ENCODE measurements at places on chromosomes 12 and 14.

DNA sequence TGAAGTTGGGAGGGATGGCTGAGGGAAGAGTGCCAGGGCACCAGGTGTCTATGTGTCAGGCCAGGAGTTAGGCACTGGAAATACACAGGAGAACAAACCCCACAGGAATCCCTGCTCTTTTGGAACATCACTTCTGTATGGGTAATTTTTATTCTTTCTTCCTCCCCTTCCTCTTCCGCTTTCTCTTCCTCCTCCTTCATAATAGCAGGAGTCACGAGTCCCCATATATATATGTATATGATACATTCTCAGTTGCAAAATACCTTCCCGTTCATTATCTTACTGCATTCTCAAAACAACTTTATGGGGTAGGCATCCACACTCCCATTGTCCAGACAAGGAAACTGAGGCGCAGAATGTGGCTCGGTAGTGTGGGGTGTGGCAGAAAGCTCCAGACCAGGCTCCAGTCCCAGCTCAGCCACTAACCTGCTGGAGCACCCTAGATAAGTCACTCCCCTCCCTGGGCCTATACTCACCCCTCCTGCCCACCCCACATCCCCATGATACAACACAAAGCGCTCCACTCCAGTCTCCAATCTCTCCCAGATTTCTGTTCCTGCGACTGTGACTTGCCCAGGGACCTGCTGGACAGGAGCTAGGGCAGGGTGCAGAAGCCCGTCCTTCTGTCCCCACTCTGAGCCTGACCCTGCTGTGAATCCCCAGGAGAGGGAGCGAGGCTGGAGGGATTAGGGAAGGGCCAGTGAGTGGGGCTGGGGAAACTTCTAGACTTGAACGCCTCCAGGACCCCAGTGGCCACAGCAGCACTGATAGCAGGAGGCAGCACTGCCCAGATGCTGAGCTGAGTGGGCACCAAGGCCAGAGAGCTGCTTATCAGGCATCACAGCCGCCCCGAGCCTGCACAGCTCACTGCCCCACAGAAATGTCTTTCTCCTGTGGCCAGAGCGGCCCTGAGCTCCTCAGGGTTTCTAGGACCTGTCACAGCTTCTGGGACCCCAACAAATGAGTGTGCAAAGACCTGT is 1.4 kb upstream of the AQP2 start:
- DNase-seq = no peak

DNA sequence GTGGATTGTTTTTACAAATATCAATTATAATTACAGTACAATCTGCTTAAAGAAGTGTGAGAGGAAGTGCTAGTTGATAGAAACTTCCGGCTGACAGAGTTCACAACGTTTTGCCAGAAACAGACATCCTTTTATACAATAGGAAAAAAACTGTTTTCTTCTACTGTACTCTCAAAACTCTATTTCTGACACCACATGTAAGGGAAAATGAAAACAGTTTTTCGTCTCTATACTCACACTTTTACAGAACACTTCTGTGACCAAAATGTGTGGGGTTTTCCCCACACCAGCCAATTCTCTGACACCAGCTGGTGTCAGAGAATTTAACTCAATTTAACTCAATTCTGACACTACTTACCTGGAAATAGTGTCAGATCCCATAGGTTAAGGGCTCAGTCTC is 24.2 kb upstream of the HIF1A start:
- DNase-seq = no peak

GRCh38 chr14:61544448-61545330 is 150.6 kb upstream of the HIF1A start:
- DNase-seq = no peak

DNA sequence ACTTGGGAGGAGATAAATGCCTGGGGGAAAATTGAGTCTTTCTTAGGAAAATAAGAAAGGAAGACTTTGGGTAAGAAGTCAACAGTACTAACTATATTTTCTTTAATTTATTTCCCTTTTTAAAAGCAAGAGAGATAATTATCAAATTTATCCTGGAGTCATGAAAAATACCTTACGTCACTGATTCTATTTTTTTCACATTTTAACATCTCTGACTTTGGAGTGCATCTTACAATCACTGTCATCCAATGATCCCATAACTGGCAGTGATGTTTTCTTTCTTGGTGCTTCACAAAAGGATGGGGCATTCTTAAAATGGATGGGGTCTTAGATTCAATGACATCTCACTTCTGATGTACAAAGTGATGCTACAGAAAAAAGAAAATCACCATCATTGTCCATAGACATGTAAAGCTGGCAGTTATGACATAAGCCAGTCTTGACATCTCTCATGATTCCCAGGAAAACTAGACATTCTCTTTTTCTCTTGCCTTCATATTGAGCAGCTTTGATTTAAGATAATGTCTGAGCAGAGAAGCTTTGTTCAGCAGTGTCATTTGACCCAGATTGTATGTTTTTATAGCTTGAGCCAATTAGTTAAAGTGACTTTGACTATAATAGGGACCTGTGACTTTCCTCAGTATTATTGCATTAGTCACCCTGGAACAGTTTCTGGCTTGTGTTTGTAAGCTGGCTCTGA is 236.2 kb downstream of the EGLN3 start:
- no peak for DNase-seq

- no peak for DNase-seq
Observed at GRCh38 chr14:65110525-65110924, 8.2 kb upstream of the MAX start.

DNA sequence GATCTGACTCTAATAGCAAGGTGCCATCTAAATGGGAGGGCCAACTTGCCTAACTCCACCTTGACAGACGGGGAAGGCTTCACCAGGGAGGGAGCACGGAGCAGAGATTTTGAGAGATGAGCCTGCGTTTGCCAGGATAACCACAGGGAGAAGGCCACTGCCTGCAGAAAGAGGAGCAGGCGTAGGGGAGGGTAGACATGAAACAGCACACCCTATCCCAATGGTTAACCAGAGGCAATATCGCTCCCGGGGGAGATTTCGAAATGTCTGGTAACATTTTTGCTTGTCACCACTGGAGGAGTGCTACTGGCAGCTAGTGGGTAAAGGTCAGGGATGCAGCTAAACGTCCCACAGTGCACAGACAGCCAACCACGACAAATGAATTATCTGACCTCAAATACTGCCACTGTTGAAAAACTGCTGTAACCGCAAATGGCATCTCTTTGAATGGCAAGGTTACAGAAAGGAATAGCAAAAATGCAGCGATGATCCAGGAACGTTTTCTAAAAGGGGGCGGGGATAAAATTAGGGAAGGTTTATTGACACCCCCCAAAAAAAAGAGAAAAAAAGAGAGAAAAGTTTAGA is 126.0 kb upstream of the ATF7IP start:
- no peak for DNase-seq

- DNase-seq = no peak
Observed at GRCh38 chr12:104142543-104142942, 4.5 kb upstream of the NFYB start.

- DNase-seq = no peak
Observed at GRCh38 chr12:116318576-116319232, 41.2 kb upstream of the MED13L start.

DNA sequence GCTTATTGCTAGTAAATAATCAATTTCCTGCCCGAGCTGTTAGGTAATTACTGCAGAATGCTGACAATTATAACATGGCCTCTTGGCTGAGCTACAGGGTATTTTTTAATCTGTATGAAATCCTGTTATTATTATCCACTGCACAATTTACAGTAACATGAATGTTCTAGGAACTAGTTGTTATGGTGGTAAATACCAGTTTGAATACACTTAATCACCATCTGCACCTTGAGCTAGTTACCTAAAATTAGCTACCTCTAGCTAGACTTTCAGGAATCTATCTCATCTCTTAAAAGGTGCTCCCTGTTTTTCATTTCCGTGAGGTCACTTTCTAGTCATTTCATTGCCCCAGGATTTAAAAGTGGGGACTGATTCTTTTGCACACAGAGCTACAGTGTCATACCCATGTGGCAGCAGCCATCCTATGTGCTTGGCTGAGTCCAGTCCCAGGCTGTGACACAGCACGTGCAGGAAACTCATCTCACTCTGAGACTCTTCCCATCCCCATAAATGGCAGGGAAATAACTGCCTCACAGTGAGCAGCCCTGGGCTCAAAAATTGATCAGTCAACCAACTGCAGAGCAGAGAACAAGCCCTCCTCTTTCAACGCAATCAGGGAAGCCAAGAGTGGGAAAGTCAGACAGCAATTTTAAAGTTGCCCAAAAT is 37.6 kb downstream of the DCP1B start:
- DNase-seq = no peak

GRCh38 chr12:93168751-93169150 is 209.0 kb upstream of the NUDT4 start:
- no peak for DNase-seq

GRCh38 chr12:104733717-104734175 is 224.3 kb downstream of the SLC41A2 start:
- DNase-seq = no peak

GRCh38 chr12:94172031-94172430 is 23.7 kb downstream of the PLXNC1 start:
- peak; percentile 59 for DNase-seq

GRCh38 chr12:123532808-123533649 is 490 bp downstream of the RILPL1 start:
- DNase-seq = no peak

DNA sequence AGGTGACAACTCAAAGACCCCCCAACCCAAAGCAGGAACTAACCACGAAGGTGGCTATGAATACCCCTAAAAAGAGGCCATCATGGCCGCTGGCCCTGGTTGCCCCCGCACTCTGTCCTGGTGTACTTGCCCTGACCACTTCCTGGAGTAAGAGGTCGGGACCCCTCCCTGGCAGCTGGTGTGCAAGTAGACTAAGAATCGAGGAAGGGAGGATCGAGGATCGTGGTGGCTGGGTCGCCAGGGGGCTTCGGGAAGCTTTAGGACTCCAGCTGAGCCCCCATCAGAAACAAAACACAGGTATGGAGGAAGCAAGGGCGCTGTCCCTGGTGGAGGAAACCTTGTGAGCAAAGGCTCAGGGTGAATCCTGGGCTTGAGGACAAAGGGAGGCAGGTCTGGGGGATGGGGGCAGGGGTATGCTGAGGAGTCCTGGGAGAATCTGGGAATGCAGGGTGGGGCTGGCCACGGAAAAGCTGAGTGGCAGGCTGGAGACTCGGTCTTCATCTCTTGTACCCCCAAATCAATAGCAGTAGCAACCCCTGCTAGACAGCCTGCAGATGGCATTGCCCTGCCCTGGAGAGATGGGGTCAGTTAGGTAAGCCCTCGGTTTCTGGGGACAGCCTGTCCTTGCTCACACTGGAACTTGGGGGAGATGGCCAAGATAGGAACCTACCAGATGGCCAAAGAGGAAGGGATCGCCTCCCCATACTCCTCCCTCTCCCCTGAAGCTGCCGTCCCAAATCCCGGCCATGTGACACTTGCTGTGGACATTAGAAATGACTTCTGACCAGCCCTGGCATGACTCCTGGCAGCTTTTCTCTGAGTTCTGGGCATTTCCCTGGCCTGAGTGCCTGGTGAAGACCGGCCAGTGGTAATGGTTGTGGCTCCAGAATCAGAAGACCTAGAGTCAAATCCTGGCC is 45.3 kb upstream of the ESRRB start:
- DNase-seq = no peak

GRCh38 chr14:78446807-78447206 is 276.6 kb downstream of the NRXN3 start:
- DNase-seq = no peak

GRCh38 chr12:18589316-18589715 is 148.5 kb downstream of the PLCZ1 start:
- no peak for DNase-seq

DNA sequence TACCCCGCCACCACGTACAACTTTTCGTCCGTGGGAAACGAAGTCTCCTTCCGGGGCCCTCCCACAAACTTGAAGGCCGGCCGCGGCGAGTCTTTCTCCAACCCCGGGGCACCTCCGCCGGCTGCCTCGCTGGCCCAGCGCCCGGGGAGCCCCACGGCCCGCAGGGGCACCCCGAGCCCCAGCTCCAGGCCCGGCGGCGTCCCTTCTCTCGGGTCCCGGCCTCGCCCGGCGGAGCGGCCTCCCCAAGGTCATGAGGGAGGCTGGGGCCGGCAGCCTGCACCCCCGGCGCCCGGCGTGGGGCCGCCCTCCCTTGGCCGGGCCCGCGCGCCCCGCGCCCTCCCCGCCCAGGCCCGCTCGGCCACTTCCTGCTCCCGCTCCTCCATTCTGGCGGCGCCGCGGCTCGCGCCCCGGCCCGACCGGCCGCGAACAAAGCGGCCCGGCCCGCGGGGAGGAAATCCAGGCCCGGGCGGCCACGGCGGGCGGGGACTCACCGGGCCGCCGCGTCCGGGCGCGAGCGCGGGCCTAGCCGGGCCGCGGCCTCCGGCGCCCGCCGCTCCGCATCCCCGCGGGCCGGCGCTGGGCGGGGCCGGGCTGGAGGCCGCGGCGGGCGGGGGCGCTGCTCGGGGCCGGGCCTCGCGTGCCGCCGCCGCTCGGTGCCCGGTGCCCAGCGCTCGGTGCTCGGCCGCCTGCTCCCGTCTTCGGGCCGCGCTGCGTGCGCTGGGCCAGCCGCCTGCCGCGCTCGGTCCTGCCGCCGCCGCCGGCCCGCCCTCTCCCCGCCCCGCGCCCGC is at the start of gene AKT1:
Gene AKT1, minus strand, starts transcription at position 756 of the 788 bp plus-strand sequence. CDS start 3,105 bp downstream, outside the sequence.
- no peak for DNase-seq

DNA sequence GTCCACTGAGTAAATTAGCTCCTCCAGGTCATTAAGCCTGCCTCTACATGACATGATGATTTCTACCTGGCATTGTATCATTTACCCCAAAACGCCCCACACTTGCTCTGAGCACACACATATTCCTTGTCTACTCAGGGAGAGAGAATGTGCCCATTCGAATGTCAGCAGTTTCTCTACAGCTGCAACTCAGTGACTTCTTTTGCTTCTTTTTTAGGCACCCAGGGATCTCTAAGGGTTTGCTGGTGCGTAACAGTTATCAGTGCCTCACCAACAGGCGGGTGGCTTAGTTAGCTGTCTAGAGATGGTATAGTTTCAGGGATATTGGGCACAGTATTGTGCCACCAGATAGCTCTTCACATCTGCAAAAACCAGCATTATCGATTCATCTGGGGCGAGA is 316.9 kb downstream of the PDZRN4 start:
- DNase-seq = no peak

DNA sequence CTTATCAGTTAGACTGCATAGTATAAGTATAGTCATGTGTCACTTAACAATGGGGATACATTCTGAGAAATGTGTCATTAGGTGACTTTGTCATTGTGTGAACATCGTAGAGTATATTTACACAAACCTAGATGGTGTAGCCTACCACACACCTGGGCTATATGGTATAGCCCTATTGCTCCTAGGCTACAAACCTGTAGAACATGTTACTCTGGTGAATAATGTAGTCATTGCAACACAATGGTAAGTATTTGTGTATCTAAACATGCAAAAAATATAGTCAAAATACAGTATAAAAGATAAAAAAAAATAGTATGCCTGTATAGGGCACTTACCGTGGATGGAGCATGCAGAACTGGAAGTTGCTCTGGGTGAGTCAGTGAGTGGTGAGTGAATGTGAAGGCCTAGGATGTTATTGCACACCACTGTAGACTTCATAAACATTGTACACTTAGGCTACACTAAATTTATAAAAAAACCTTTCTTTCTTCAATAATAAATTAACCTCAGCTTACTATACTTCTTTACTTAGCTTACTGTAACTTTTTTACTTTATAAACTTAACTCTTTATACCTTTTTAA is 40.3 kb upstream of the ANKS1B start:
- no peak for DNase-seq

- no peak for DNase-seq
Observed at GRCh38 chr12:43038991-43039390, 449.4 kb upstream of the PRICKLE1 start.

GRCh38 chr14:97524589-97525319 is 727.6 kb downstream of the VRK1 start:
- DNase-seq = no peak

GRCh38 chr12:117105902-117106301 is 6.7 kb upstream of the TESC start:
- peak; percentile 39 for DNase-seq

GRCh38 chr14:58659846-58660245 is 22.1 kb downstream of the DACT1 start:
- DNase-seq = no peak

Data from stimulated activated naive CD4-positive, alpha-beta T cell treated with Interleukin-2 at 50 U/mL for 16 hours (primary cell).